ENCODE measurements at places on chromosomes 12 and 14.

- no peak for DNase-seq
These were observed 64.5 kb downstream of the MED13L start for GRCh38 chr12:116213014-116213413.

GRCh38 chr12:24630446-24630845 is 318.5 kb downstream of the BCAT1 start:
- DNase-seq = no peak

- no peak for DNase-seq
These were observed 80.0 kb upstream of the DICER1 start for GRCh38 chr14:95237121-95237957.

DNA sequence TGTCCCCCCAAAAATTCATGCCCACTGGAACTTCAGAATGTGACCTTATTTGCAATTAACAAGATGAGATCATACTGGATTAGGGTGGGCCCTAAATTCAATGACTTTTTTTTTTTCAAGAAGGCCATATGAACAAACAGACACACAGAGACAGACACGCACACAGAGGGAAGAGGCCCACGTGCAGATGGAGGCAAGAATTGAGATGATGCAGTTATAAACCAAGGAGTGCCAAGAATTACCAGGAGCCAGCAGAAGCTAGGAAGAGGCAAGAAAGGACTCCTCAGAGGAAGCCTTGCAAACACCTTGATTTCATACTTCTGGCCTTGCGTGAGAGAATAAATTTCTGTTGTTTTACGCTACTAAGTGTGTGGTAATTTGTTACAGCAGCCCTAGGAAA is 33.4 kb downstream of the NELL2 start:
- DNase-seq = no peak

DNA sequence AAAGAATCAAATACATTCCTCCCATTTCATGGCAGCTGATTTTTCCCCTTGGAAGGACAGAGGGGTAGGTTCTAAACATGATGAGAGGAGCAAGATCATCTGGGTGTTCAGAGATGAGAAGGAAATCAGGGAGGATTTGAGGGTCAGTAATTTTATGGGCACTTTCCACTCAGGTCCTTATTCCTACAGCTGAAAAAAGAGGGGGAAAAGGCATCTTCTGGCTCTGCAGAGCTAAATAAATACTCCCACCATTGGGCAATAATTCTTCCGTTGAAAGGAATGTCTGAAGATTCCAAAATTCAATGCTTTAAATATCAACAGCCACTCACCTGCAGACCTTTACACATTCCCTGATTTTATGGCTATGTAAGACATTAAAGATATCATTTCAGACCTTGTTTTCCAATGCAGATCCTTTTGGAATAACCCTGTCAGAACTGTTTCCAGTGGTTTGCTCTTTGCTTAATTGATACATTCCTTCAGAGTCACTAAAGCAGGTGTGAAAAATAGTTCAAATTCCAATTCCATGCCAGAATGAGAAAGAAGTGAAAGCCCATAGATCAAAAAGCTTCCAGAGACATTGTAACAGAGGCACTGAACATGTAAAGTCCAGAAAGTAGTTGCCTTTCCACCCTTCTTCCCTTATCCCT is 233.3 kb upstream of the KRR1 start:
- DNase-seq = no peak

DNA sequence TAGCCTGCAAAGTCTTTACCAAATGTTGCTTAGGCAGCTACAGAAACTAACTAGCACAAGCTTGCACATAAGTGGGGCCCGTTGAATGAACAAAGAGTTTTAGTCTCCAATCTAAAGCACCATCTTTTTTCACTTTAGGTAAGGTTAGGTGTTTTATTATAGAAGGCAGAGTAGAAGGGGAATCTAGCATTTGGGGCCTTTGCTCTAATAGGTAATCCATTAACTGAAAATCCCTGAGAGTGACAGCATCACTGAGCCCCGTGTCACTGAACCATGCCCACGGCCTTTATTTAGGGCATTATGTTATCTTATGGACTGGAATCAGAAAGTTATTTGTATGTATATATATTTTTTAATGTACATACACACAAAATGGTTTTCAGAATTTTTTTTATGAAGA is 25.1 kb downstream of the CPNE8 start:
- no peak for DNase-seq

GRCh38 chr14:90666571-90666970 is 149.7 kb downstream of the TTC7B start:
- DNase-seq = no peak

Data from right hindlimb (tissue), 1 donor.